ENCODE measurements at places on chromosomes 6 and 20. TPM values are rescaled to one million over a fixed set of nuclear protein-coding genes. Genes with fewer than 3 reads are reported as not detected.

Gene ELOVL2
- total RNA-seq = 9.1 TPM

Gene ME1
- total RNA-seq = 2.0 TPM

DNA sequence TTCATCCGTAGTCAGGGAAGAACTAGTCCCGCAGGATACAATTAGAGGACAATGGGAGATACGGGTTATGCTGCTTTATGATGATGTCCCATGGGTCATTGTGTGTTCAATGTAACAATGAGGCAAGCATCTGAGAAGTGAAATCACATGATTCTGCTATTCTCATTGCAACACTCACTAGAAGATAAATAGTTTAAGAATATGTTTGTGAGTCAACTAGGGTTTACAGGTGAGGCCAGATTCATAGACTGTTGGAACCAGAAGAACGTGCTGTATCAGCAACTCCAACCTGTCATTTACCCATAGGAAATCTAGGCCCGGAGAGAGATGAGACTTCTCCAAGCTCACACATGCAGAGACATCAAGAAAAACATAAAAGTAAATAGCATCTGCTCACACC is 80.8 kb downstream of the SCML4 start:
- no peak for DNase-seq

Gene IPCEF1
- total RNA-seq = 0.25 TPM

Gene ARFGEF3
- total RNA-seq = 3.2 TPM

GRCh38 chr20:44133424-44133823 is 53.6 kb downstream of the JPH2 start:
- DNase-seq = no peak

DNA sequence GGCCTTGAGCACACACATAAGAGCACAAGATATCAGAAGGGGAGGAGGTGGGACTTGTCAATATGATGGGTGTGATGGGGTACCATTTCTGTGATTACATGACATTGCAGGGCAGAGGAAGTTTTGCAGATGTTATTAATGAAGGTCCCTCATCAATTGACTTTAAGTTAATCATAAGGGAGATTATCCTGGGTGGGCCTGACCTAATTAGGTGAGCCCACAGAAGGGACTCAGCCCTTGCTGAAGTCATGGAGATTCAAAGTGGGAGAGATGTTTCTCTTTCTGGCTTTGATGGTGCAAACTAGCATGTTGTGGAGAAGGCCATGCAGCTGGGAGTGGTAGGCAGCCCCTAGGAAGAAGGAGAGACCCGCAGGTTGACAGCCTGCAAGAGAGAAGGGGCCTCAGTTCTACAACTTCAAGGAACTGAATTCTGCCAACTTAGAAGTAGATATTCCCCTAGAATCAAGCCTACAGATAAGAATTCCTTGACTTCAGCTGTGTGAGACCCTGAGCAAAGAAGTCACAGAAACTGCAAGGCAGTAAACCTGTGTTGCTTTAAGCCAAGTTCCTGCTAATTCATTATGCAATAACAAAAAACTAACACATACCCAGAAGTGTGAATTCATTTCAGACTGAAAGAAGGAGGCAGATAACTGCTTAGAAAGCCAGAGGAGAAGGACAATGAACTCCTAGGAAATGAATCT is 131.3 kb downstream of the LRFN2 start:
- no peak for DNase-seq

- DNase-seq = no peak
Measured at GRCh38 chr6:51616243-51616642, 471.2 kb downstream of the PKHD1 start.

Gene GJA10
- not detected for total RNA-seq

- no peak for DNase-seq
Measured at GRCh38 chr6:109788687-109789086, 97.6 kb downstream of the FIG4 start.

DNA sequence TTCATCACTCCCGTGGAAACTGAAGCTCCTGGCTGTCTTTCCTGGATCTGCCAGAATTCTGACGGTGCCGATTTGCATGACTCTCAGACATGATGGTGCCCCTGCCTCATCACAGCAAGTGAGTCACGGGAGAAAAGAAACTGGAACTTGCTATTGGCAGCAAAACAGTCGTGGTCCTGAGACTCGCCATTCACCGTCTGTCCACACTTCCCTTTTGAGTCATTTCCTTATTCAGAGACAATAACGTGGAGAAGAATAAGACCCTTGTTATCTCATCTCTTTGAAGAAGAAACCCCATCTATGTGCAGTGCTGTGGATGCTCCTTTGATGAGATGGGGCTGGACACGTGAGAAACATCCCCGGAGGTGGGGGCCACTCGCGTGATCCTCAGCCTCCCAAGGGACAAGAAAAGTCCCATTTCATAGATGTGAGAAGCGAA is 4.2 kb downstream of the GPR31 start:
- DNase-seq = no peak

- no peak for DNase-seq
Measured at GRCh38 chr6:26520237-26520849, 17.8 kb upstream of the HMGN4 start.

DNA sequence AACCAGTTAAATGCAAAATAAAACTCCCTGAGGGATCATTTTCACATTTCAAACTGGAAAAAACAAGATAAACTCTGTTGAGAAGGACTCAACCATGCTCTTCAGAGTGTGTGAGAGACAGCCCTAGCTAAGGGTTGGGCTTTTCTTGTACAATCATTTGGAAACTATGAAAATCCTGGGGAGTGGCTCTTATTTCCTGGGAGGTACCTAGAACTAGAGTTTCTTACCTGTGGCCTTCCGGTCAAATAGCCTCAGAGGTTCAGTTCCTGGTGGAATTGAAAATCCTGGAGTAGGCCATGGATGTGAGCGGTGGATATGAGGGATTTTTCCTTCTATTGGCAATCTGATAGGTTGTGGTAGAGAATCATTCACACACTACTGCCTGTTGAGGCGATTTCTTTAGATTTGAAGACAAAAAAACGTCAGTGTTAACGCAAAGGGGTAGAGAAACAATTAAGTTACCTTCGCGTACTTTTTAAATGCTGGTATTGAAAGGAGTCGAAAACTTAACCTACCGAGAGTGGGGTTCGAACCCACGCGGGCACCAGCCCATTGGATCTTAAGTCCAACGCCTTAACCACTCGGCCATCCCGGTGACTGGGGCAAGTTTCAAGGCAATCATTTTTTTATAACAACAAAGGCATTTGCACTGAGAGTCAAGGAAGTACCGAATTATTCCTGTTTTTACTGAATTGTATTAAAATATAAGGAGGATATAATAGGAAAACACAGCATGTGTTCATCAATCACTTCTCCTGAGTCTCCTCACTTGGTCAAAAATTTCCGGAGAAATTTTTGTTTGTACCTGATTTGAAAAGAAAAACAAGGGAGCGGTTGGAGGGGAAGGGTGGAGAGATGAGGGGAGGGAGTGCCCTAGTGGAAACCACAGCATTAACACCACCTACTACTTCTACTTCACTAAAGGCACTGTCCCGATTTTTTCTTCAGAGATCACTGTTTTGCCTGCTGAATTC is 191.3 kb downstream of the OR2B2 start:
- peak; percentile 52 for DNase-seq

GRCh38 chr20:43925801-43926200 is 11.1 kb downstream of the TOX2 start:
- no peak for DNase-seq

DNA sequence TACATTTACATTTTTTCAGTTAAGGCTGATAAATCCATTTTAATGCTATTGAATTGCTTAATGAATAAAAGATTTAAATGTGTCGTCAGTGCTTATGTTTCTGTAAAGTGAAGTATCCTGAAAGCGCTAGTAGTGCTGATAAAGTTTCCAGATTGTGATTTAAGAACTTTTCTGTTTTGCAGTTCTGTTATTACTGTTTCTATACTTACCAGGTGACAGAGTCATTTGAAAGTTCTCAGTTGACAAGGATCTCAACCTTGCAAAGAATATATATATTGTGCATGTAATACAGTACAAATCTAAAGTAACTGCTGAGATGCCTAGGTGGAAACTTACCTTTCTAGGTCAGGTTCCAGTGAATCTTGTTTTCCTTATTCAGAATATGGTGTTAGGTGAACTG is 201.8 kb downstream of the ARID1B start:
- no peak for DNase-seq

- DNase-seq = no peak
Measured at GRCh38 chr6:122753688-122754056, 25.8 kb upstream of the FABP7 start.

DNA sequence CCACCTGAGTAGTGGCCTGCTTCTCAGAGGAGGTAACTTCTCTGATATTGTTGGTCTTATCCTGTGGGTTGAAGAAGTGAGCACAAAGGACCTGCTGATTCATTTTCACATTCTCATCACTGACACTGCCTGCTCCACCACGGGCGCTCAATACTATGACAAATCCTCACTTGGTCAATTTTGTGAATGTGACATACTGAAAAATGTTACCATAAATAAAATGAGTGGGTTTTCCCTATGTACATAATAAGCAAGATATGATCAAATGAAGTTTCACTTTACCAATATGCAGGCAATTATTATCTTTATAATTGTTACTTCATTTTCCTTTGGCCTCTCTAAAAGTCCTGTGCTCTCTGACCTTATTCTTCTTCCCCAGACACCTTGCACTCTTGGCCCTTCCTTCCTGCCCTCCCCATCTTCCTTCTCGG is 71.5 kb upstream of the RIPOR2 start:
- no peak for DNase-seq

GRCh38 chr6:122182061-122182460 is 217.4 kb upstream of the HSF2 start:
- no peak for DNase-seq

- no peak for DNase-seq
Measured at GRCh38 chr20:9200196-9200595, 131.3 kb downstream of the PLCB4 start.
